ENCODE measurements at places on chromosomes 6 and 20.

DNA sequence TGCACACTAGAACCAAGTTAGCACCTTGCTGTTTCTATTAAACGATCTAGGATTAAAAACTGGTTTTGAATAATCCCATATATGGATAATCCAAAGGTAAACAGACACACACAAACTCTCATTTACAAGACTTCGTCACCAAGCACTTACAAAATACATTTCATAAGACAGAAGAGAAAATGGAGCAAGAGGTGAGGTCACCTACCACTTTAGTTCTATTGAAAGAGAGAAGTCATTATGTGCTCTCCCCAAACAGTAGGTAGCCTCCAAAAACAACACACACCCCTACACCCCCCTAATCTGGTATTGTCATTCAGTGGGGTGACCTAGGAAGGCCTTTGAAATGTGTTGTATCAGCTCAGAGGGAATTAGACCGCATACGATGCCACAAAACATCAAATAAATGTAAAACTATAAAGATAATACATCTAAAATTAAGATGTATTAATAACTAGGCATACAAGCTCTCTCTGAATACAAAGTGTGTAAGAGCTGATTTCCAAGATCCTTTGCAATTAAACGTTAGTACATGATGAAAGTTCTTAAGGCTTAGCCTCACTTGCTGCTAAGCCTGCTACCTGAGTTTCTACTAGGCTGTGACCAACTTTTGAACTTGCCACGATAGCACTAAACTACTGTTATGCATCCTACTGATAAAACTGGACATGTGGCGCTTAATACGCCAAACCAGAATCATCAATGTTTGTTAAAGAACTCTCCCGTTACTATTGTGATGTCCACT is 1.6 kb downstream of the SRPK1 start:
- DNase-seq = no peak

DNA sequence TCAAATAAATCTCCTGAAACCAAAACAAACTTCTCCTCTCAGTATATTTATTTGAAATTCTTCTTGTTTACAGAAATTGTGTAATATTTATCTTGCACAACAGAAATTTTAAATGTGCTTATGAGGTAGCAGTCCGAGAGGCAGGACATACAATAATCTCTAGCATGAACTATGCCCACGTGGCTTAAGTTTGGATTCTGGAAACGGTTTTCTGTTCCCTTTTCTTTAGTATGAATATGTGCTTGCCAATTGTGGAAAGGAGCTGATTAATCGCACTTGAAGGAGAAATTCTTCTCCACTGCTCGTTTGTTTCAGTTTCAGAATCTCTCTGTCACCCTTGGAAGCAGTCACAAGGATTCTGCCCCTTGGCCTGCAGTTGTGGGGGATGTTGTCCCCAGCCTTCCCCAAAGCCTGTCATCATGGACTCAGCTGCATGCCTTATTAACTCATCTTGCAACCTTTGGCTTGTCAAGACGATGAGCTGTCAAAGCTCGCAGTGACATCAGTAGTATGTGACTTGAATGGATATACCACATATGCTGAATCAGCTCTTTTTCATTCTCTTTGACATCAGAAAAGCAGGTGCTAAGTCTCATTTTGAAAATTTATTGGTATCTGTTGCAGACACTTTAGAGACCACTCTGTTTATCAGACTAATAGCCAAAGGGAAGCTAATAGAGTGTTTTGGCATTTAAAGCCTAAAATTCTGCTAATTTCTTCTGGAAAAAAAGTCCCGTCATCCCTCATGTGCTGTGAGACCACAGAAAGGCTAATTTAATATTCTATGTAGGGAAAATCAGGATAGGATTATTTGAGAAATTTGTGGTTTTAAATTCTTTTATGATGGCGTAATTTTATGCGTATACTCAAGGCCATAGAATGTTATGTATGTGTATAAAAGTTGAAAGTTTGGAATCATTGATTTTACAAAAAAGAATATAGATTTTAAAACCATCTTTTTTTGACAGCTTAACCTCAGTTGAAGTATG is 186.8 kb downstream of the ARID1B start:
- peak; percentile 20 for DNase-seq

DNA sequence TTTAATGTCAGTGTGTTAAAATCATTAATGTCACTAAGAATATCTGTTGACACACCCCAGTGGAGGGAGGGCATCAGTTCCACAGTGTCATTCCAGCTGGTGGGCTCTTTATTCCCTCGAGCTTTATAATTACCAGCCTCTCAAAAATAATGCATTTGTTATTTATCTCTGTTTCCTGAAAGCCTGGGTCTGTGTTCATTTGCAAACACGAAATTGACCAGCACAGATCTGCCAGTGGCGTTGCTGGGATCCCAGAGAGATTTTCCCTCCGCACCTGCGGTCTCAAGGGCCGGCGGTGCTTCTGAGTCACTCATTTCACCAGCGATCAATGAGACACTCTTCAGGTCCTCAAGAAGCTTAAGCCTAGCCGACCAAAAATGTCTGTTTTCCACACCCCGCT is 5.7 kb upstream of the PYGB start:
- no peak for DNase-seq

GRCh38 chr6:71608646-71609045 is 277.7 kb upstream of the RIMS1 start:
- DNase-seq = no peak

- no peak for DNase-seq
These were observed 690.7 kb downstream of the KIF16B start for GRCh38 chr20:15882553-15882952.

- no peak for DNase-seq
These were observed 90.9 kb downstream of the CRYBG1 start for GRCh38 chr6:106451439-106451838.

DNA sequence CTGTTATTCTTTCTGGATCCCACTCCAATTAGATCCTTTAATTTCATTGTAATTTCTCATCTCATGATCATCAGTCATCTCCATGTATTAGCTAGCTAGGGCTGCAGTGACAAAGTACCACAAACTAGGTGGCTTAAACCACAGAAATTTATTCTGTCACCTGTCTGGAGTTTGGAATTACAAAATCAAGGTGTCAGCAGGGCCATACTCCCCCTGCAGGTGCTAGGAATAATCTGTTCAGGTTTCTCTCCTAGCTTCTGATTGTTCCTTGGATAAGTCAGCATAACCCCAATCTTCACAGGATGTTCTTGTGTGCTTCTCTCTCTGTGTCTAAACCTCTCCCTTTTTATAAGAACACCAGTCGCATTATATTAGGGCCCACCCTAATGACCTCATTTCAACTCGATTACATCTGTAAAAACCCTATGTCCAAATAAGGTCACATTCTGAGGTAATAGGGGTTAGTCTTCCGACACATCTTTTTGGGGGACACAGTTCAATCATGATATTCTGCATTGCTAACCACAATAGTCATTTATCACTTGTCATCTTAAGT is 40.5 kb downstream of the BEND6 start:
- no peak for DNase-seq

GRCh38 chr20:33927724-33928123 is 66.0 kb upstream of the RALY start:
- no peak for DNase-seq

DNA sequence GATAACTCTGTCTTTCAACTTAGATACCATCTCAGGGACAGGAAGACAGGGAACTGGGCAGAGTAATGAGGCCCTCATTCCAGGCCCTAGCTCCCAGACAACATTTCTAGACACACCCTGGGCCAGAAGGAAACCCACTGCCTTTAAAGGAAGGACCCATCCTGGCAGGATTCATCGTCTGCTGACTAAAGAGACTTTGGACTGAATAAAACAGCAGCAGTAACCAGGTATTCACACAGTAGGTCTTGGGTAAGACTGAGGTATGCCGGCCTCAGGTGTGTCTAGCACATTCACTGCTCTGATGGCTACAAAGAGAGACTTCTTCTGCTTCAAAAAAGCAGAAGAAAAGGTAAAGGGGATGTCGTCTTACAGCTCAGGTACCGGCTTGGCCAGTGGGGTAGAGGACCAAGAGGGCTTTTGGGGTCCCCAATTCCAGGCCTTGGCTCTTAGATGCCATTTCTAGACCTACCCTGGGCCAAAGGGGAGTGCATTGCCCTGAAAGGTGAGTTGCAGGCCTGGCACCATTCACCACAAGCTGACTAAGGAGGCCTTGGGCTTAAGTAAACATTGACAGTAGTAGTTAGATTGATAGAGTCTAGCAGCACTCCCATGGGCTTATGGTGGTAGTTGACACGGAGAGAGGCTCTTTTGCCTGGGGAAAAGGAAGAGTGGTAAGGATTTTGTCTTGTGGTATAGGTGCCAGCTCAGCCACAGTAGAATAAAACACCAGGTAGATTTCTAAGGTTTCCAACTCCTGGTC is 13.4 kb downstream of the SNX14 start:
- DNase-seq = no peak

GRCh38 chr6:125174626-125175025 is 21.1 kb downstream of the TPD52L1 start:
- DNase-seq = no peak

- no peak for DNase-seq
These were observed 32.8 kb downstream of the CYP21A2 start for GRCh38 chr6:32070814-32071543.

DNA sequence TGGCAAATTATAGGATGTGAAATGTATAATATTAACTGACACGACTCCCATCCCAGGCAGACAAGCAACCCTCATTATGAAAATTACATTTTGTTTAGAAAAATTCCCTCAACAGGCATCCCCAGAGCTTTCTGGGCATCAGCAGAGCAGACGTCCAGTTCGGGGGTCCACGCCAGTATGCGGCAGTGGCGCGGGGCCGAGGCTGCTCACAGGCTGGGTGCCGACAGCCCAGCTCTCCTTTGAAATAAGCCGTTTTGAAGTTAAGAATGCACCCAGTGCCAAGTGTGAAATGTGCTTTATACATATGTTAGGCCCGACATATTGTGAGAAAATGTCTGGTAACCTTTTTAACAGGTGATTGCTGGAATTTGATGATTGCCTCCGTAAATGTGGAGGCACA is 50.4 kb downstream of the RPP40 start:
- DNase-seq = no peak

GRCh38 chr20:58433759-58434158 is 44.7 kb downstream of the VAPB start:
- no peak for DNase-seq

DNA sequence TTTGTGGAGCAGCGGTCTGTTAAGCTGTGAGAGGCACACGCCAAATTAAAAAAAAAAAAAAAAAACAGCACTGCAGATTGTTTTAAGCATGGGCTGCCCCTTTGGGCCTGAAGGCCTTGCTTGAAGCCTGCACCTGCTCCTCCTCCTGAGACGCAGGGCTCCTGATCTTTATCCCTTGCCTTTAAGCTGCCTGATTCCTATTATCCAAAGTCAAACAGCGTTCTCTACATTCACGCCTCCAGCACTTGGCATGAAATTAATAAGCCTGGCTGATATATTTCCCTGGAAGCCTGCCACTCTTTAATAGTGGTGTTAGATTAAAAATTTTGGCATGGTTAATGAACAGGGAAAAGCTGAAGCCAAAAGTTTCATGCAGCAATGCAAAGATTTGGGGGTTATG is 163.9 kb downstream of the FAXC start:
- no peak for DNase-seq

- DNase-seq = no peak
These were observed 26.2 kb upstream of the LRRC1 start for GRCh38 chr6:53768636-53769035.

- peak; percentile 30 for DNase-seq
These were observed 452 bp downstream of the TRAF3IP2 start for GRCh38 chr6:111605100-111605751.

GRCh38 chr6:150153905-150154492 is 11.2 kb downstream of the PPP1R14C start:
- no peak for DNase-seq

- DNase-seq = no peak
These were observed 124.5 kb downstream of the MTFR2 start for GRCh38 chr6:136125585-136125984.

DNA sequence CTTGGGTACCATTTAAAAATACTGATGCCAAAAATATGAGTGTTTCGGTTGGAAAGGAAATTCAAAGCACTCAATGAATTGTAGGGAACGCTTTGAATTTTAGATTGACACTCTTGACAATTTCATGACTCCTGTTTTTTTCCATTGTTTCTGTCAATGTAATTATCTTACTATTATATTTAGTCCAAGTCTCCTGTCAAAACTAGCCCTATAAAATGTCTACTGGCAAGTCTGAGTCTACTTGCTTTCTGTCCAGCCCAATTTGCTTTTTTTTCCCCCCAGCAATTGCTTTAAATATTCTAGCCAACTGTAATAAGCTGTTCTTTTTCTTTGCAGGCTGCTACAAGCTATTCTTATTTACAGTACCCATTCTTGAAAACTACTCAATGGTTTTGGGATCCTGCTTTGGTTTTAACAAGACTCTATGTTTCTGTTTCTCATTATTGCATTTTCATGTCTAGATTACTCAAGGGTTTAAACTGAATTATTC is 1103.9 kb upstream of the GJE1 start:
- no peak for DNase-seq

DNA sequence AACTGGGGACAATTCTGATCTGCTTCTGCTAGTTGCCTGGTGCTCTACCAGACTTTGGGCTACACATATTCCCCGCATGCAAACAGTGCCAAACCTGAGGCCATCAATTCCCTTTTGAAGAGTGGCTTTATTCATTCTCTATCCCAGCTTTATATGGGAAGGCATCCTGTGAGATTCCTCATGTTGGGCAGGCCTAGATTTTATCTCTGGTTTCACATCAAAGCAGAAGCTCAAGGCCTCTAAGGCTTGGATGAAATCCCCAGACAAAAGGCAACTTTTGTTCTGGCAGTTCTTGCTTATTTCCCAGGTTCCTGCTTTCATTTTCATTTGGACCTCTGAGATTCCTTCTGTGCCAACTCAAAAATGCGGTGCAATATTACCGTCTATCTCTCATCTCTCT is 648.8 kb downstream of the QKI start:
- DNase-seq = no peak

GRCh38 chr6:159056899-159057298 is 12.1 kb upstream of the TAGAP start:
- DNase-seq = no peak

DNA sequence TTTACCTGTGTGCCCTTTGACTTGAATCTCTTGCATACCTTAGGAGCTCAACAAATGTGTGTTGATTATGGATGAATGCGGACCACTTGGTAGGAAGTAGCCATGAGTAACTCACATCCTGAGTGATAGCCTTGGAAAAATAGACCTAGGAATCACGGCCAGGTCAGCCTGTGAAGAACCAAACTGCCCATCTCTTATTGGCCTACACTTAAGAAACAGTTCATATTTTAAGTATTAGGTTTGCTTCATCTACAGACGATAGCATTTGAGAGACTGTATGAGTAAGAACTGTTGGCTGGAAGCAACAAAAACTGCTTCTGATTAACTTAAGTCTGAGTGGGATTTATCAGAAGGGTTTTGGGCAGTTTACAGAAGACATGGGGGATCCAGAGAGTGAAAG is 320.1 kb upstream of the PRND start:
- no peak for DNase-seq

DNA sequence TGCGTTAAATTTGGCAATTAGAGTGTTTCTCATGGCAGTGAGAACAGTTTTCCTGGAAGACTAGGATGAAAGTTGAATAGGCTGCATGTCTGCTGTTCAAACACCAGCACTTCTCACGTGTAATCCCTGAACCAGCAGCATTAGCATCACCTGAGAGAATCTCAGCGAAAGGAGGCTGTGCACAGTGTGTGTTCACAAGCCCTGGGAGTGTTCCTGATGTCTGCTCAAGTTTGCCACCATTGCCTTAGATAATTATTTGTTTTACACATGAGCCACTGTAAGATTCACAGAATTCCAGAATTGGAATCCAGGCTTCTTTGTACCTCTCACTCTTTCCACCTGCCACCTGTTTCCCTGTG is 117.3 kb downstream of the JARID2 start:
- DNase-seq = no peak

- DNase-seq = peak; percentile 74
These were observed 1.5 kb downstream of the RBM38 start for GRCh38 chr20:57392512-57393271.

GRCh38 chr6:22249711-22250350 is 47.0 kb downstream of the PRL start:
- no peak for DNase-seq

All from activated naive CD8-positive, alpha-beta T cell treated with anti-CD3 and anti-CD28 coated beads, Interleukin-2, amount 50 U/mL, for 24 hours (primary cell).